Astrocyte (in vitro differentiated cells and primary cell): ENCODE measurements at places on chromosomes 2 and 18.

DNA sequence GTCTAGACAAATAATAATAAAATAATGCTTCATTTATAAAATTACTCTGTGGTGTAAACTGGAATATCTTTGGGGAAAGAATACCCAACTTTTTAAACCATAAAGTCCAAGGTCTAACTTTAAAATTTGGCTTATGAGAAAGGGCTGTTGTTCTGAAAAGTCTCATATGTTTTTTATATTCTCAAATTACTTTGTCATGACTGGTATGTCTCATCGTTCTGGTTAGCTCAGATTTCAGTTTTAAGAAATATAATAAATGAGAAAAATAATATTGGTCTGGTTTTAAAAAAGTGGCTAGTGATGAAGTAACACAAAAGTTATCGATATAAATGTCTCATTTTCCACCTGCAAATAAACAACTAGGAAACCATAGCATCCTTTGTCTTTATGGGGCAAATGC is 1658.1 kb downstream of the LRP1B start:
- DNase-seq = no peak

GRCh38 chr2:7201851-7202250 is 284.6 kb downstream of the RNF144A start:
- no peak for DNase-seq

- no peak for DNase-seq
These were observed 77.2 kb downstream of the NAT8 start for GRCh38 chr2:73564986-73565385.

GRCh38 chr2:59655809-59656208 is 897.6 kb downstream of the BCL11A start:
- DNase-seq = no peak

DNA sequence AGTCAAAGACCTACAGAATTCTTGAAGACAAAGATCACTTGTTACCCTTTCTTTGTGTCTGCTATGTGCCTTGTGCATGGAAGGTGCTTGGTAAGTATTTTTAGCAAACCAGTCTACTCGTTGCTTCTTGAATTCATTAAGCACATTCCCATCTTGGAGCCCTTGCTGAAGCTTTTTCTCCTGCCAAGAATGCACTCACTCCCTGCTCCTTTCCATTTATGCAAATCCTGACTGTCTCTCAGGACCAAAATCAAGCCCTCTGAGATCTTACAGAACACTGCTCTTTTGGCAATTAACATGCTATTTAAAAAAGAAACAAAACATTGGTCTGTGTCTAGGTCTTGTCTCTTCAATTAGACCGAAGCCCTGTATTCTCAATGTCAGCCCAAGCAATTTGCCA is 75.8 kb downstream of the CLHC1 start:
- peak; percentile 75 for DNase-seq

GRCh38 chr2:137233091-137233490 is 467.7 kb downstream of the THSD7B start:
- DNase-seq = no peak

DNA sequence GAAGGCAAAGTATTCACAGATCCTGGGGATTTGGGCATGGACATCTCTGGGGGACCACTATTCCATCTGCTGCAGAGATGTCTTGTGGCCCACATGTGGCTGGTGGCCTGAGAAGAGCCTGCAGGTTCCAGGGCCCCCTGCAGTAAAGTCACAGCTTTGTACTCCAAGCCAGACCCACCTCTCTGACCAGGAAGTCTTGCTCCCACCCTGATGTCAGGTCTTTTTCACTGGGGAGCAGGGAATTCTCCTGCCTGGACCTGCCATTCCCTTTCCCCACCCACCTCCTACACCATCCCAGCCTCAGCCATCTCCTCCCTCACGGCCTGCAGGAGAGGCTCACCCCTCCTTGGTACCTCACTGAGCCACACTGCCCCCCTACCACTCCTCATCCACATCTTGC is 211.8 kb downstream of the SMAD2 start:
- DNase-seq = no peak

DNA sequence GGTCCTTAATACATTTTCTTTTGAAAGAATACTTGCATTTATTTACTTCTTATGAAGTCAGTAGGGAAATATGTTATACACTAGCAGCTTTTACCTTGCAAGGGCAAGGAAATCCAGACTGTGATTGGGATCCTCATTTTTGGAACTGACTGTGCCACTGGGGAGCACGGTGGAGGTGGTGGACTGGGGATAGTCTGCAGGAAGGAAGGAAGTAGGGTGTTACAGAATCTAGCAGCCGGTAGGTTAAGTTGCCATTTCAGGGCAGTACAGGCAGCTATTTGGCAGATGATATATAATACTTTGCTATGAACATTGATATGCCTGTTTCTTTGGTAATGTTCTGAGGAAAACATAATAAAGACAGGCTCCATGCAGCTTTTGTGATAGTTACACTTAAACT is 238.3 kb downstream of the PHLPP1 start:
- DNase-seq = no peak

- DNase-seq = no peak
These were observed 337.7 kb downstream of the DYSF start for GRCh38 chr2:71791061-71791450.

GRCh38 chr2:207083361-207084110 is 82.2 kb downstream of the KLF7 start:
- DNase-seq = peak; percentile 33

- DNase-seq = peak; percentile 24
These were observed 63.2 kb upstream of the TMEM17 start for GRCh38 chr2:62568983-62569837.

GRCh38 chr2:17879913-17880274 is 1.4 kb downstream of the KCNS3 start:
- no peak for DNase-seq

GRCh38 chr18:63241760-63242159 is 77.8 kb downstream of the BCL2 start:
- no peak for DNase-seq

GRCh38 chr2:23649819-23650218 is 264.8 kb downstream of the KLHL29 start:
- peak; percentile 46 for DNase-seq

GRCh38 chr2:43605851-43606250 is 10.0 kb upstream of the THADA start:
- DNase-seq = no peak

DNA sequence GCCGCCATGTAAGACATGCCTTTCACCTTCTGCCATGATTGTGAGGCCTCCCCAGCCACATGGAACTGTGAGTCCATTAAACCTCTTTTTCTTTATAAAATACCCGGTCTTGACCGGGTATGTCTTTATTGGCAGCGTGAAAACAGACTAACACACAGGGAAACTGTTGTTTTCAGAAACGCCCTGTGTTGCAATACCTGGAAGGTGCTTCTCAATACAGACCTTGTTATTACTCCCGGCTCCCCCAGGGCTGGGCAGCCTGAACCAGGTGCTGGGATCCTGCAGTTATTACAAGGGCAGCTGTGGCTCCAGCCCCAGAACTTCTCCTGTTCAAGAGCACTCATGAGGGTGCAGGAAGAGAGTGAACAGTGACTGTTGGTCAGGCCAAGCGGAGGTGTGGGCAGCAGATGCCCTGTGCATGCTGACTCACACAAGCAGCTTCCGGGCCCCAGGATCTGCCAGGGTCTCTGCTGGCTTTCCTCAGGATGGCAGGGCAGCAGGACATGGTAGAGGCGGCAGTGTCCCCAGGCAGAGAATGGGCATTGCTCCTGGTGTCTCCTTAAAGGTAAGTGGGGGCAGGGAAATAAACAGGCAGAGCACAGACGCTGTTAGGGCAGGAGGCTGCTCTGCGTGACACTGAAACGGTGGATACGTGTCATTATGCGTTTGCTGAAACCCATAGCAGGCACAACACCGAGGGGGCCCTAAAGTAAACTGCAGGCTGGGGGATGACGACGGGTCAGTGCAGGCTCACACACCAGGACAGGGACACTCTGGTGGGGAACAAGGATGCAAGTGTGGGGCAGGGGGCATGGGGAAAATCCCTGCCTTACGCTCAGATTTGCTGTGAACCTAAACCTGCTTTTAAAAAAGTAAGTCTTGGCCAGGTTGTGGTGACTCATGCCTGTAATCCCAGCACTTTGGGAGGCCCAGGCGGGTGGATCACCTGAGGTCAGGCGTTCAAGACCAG is 89.1 kb downstream of the NDUFA10 start:
- DNase-seq = no peak

DNA sequence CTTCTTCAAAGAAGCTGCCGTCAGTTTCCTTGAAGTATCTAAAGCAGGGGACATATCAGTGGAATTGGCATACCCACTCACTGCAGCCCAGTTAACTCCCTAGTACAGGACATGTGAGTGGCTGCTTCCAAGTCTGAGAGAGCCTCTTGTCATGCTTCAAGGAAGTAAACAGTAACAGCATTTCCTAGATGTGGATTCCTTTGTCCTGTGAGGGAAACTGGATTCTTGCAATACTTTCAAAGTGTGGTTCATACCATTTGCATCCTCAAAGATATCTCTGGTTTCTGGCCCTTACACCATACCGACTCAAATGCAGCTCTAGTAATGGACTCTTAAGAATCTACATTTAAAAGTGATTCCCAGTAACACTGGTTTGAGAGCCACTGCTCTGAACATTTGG is 87.2 kb downstream of the ESCO1 start:
- DNase-seq = peak; percentile 26

DNA sequence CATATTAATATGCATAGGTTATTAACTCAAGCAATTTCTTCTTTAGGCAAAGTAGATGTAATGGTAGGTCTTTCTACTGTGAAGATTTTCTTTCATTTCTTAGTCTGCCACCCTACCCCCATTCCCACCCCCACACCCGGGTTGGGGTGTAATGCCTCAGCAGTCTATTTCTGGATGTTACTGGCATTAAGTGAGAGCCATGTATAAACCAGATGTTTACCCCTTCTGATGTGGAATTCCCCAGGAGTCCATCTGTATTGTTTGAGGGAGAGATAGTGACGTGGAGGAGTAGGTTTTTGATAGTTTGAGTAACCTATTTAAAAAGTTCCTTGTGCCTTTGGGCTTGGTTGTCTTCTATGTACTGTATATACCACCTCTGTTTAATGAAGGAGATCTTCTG is 11.8 kb downstream of the TDRD15 start:
- DNase-seq = no peak

- DNase-seq = peak; percentile 93
These were observed 4.1 kb upstream of the VRK2 start for GRCh38 chr2:58042486-58042970.

DNA sequence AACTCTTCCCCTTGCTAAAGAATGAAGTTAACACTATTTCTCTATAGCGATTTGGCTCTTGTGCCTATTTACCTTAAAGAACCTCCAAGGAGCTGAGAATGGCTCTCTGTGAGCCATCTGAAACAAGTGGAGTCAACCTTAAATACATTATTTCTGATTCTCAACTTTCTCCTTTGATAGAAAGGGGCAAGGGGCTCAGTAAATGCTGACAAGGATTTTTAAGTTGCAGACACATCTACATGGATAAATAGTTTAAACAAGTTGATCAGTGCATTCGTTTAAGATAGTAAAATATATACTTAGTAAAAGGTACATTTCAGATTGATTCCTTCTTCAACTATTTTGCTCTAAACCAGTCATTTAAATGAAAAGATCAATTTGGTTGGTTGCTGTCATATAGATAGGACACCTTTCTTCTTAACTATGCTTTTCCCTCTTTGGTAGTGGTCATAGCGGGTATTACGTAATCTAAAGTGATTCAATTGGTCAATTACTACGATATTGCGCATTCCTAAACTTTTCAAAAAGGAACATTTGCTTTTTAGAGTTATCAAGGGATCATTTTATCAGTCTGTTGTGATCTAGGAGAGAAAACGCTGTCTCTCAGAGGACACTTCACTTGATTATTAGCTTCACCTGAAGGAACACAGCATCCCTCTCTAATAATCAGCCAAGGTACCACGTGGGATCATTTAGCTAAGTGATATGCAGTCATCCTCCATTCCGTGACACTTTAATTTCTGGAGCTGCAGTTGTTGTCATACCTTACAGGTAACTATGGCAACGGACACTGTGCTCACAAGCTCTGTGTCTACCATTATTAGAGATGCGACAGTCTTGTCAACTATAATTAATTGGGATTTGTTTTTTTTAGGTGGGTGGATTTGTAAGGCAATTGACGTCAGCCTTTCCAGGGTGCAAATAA is 50.9 kb upstream of the KCNE4 start:
- no peak for DNase-seq

GRCh38 chr2:201648-202433 is 62.0 kb downstream of the SH3YL1 start:
- DNase-seq = no peak

DNA sequence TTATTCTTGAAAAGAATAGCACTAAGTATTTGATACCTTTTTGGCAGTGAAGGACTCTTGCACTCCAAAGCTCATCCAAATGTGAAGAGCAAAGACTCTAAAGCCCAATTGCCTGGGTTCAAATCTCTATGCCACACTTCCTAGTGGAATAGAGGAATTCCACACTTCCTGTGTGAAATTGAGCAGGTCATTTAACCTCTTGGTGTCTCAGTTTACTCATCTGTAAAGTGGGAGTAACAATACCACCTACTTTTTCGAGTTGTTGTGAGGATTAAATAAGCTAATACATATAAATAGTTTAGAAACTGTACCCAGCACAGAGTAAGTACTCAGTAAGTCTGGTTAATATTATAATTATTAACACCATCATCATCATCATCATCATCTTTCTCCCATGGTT is 72.6 kb downstream of the AP1S3 start:
- no peak for DNase-seq

DNA sequence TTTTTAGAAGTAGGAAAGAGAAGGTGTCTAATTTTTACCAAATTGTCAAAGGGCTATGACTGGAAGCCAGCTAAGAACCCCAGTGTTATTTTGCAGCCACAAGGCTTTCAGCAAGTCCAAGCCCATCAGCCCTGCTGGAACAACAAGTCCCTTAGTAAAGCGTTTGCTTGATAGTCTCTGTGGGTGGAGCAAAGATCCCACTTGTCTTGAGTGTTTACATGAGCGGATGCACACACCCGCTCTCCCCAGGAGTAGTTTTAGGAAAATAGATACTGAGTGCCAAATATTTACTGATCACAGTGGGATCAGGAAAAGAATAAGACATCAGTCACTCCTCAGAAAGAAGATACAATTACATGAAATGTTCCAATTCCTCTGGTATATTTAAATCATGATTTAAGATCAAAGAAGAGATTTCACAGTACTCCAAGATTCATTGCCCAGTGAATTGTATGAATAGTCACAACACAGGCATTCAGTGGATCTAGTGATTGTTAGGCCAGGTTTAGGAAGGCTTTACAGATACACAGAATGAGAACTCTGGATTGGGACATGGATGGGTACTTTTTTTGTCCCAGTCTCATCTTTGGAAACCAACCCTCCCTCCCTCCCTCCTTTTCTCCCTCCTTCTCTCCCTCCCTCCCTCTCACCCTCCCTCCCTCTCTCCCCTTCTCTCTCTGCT is 514.9 kb downstream of the PTPRM start:
- no peak for DNase-seq

DNA sequence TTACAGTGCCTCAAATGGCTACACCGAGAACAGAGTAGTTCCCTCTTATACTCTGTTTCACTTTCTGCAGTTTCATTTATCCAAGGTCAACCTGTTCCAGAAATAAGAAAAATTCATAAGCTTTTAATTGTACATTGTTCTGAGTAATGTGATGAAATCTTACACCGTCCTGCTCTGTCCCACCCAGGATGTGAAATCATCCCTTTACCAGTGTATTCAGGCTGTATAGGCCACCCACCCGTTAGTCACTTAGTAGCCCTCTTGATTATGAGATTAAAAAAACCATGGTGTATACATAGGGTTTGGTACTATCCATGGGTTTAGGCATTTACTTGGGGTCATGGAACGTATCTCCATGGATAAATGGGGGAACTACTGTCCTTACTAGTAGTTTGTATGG is 29.8 kb downstream of the STARD6 start:
- no peak for DNase-seq

GRCh38 chr18:47490882-47491281 is 239.4 kb upstream of the SKOR2 start:
- no peak for DNase-seq

GRCh38 chr2:239035361-239035814 is 187.5 kb downstream of the TWIST2 start:
- DNase-seq = no peak
